WTC11 (cell line): ENCODE measurements at places on chromosomes 13 and 19.
A peak's percentile ranks its signal among the peaks of the same experiment; 100 is the strongest.

DNA sequence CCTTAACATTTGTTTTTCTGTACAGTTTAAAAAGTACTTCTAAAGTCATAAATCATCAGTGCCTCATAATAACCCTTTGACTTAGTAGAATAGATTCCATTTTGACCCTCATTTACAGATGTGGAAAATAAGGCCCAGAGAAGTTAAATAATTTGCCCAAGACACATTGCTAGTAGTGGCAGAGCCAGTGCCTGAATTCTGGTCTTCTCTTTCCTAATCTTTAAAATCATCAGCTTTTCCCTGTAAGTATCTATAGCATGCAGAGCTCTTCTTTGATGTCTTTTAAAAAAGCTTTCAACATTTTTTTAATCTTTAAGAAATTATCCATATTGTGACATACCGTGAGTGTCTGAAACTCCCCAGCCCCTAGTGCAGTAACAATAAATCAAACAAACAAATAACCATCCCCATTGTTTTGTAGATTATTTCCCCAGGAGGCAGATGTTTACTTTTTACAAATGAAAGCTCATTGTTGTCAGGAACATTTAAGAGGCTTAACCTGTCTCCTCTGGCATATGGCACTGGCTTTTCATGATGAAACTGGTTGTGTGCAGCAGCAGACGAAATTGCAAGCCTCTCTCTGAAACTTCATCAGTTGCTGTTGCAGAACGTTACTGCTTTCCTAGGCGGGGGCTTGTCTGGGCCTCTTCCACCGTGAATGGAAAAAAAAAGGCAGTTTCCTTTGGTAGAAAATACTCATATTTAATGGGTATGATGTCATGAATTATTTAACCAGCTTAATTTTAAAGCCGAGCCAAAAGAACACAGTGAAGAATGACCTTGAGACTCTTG, 31.7 kb upstream of the PCDH8 start:
- peak; percentile 26 for DNase-seq

DNA sequence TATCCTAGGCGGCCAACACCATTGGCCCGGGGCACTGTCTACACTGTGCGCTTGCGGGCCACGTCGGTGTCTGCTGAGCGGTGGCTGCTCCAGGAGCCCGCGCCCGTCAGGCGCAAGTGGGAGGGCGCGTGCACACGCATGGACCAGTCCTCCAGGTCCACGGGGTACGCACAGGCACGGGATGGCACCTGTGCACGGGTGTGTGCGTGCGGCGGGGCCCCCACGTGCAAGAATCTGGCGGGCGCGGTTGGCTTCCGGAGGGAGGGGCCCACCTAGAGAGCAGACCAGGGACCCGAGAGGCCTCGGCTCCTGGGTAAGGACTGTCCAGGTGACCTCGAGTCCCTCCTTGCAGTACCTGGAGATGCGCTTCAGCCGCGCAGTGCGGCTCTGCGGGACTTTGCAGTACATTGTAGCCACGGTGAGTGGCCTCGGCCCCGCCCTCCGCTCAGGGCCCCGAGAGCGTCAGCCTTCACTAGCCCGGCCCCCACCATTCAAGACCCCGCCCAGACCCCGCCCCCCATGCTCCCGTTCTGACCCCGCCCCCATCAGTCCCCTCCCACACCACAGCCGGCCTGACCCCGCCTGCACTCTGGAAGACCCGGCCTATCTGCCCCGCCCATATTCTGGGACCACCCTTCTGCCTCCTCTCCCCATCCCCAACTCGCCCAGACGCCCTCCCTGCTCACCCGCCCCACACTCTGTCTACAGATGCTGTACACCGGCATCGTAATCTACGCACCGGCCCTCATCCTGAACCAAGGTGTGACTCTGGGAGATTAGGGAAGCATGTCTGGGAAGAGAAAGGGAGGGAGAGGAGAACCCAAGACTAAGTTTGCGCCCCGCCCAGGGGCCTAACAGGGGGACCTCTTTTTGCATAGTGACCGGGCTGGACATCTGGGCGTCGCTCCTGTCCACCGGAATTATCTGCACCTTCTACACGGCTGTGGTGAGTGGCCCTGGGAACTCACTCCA, 2.3 kb downstream of the SLC5A5 start:
- DNase-seq, result peak; percentile 88

- no peak for DNase-seq
Measured at GRCh38 chr19:56974556-56975207, 134.2 kb upstream of the PEG3 start.

GRCh38 chr13:59754411-59754810, 409.3 kb downstream of the DIAPH3 start:
- no peak for DNase-seq

DNA sequence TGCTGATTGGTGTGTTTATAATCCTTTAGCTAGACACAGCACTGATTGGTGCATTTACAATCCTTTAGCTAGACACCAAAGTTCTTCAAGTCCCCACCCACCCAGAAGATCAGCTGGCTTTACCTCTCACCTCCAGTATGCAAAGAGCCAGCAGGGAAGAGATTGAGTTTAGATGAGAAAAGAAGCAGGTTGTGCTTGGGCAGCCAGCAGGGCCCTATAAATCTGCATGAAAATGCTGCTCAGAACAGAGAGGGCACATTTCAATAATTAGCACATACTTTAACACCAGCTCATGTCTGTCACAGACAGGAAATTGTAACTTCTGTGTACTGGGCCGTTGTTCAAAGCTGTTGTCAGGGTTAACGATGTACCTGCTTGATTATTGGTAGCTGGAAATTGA, 1204.3 kb downstream of the UQCRFS1 start:
- no peak for DNase-seq

DNA sequence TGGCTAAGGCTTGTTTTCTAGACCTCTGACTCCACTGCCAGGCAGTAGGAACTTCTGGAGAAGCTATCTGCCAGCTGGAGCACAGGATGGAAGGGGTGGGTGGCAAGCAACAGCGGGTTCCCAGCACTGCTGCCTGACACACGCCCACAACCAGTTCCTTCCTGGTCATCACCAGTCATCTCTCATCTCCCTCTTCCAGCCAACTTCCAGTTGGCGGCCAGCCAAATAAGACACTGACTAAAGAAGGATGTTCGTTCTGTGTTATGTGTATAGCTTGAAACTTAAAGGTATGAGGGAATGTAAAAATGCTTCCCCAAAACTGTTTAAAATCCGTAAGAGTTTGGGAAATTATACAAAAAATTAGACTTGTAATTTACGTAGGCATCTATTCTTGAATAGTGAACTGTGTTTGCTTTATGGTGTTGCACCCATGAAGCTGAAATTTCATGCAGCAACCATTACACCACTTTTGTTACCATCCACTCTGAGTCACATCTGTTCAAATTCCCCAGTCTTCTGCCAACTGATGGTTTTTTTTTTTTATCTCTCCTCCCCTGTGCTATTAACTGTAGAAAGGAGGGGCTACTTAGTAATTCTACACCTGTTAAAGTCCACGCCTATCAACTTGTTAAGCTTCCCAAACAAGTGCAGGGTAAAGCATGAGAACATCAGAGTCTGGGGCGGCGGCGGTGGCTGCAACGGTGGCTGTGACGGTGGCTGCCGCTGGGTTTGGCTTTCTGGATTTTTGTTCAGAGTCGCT, 86.2 kb upstream of the FRY start:
- DNase-seq, result no peak

DNA sequence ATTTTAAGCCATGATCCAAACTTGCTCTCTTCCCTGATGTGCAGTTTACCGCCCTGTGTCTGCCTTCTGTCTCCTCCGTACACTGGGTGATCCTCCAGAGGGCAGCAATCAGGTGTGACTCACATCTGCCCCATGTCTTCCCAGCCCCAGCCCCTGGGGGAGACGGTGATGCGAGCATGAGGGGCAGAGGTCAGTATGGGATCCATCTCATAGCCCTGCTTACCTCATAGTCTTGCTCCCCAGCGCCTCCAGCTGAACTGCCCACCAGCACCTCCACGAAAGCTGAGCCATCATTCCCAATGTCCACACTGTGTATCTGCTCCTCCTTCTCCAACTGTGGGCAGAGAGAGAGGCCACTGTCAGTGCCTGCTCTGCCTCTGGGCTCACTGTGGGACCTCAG, 14.6 kb downstream of the XRCC1 start:
- DNase-seq, result peak; percentile 23

DNA sequence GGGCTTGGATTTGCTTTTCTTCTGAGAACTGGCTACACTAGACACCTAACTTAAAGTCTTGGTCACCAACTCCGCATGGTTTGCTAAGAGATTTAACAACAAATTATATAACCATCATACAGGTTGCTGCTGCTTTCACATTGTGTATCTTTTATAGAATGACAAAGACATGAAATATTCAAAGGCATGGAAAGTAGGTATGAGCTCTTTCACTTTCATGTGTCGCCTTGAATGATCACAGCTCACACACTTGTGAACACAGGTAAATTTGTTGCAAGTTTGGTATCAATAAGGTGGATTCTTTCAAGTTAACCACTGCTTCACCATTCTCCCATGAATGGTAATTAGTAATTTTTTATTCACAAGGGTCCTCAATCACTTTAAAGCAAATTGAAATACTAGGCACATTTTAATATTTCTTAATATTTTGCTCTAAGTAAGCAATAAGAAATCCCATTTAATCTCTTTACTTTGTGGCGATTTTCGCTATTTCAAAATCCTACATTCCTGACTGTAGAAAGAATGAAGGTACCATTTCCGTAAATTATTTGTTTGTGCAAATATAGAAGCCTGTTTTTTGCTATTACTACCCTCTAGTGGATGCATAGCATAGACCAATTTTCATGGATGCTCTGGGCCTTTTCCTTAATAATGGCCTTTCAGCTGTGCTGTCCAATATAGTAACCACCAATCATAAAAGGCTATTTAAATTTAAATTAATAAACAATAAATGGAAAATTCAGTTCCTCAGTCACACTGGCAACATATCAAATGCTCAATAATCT, 45.5 kb upstream of the FREM2 start:
- no peak for DNase-seq

DNA sequence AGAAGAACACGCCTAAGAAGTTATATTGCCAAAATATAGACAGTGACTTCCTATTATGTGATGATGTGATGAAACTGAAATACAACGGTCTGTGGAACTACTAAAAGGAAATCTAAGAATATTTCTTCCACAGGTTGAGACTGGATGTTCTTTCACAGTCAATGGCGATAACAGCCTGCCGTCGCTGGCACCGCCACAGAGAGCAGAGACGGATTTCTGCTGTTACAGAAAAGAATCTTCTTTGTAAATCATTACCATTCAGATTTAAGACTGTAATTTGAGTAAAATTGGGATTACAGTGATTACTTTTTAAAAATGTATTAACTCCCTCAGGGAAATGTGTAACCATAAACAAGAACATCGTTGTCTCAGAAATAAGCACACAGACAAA, 100.8 kb downstream of the TUBGCP3 start:
- DNase-seq, result no peak

GRCh38 chr19:53772943-53773342, 51.2 kb downstream of the NLRP12 start:
- peak; percentile 78 for DNase-seq

DNA sequence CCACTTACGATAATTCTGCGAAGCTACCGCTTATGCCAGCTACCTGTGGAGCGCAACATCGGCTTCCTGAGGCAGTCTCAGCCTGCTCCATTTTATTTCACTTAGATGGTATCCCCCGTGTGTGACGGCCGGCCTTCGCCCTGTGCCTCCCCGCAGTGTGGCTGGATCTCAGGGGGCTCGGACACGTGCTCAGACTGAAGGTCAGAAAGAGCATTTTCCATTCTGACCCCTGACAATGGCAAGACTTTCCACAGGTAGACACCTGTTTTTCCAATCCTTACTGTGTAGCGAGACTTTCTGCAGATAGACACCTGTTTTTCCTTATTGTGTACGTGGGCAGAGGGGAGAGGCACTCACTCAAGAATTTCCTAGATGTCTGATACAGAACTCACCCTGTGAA, 52.7 kb downstream of the ATP11A start:
- DNase-seq, result no peak

DNA sequence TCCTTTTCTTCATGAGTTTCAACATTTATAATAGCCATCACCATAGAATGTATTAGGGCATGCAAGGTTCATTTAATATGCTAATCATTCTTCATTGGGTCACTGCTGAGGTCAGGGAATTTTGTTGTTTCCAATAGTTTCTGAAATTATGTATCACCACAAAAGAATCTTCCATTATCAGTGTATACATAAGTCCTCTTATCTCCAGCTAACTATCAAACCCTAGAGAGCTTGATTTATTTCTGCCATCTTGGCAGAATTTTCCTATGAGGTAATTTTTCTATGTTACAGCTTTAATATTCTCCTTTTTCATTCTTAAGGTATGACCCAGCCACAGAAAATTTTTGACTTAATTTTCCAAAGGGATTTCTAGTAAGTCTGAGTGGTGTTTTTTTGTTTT, 415.0 kb upstream of the SLITRK1 start:
- no peak for DNase-seq

DNA sequence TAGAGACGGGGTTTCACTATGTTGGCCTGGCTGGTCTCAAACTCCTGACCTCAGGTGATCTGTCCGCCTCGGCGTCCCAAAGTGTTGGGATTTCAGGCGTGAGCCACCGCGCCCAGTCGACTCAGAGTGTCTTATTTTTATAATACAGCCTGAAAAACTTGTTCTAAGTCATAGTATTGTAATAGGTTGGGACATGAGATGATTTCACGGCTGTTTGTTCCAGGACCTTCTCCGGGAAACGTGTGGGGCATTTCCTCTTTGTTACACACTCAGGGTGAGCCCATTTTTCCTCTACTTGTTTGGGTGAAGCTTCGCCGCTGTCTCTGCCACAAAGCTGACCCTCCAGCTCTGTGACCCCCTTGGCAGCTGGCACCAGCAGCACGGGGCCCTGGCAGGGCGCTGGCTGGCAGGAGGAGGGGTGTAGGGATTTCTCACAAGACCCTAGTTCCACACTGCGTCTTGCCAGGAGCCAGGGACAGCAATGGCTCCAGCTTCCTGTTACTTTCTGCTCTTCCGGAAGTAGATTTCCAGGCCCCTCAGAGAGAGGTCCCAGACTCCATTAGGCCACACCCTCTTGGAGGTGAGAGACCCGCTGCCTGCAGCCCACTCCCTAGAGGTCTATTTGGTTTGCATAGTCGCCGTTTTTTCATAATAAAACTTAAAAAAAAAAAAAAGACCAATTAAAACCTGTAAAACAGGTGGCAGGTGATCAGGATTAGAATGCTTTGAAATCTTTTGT, 15.6 kb downstream of the FGF21 start:
- no peak for DNase-seq

DNA sequence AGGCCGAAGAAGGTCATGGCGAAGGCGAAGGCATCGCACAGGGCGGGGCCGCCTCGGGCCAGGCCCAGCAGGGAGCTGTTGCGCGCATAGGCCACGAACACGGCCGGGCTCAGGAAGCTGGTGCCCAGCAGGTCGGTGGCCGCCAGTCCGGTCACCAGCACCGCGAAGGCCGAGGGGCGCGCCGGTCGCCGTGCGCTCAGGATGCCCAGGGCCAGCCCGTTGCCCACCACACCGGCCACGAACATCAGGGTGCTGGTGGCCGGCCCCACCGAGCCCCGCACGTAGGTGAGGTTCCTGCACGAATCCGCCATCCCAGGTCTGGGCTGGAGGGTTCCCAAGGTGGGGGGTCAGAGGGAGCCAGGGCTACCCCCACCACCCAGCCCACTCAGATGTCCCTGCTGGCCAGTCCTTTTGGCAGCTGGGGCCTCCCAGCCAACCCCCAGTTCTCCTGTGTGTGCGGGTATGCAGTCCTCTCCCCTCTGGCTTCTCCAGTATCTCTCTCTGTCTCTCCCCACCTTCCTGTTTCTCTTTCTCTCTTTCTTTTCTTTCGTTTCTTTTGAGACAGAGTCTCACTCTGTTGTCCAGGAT, 880 bp downstream of the PTGIR start:
- no peak for DNase-seq

- DNase-seq, result peak; percentile 39
Measured at GRCh38 chr19:17753976-17754375, 2.7 kb downstream of the FCHO1 start.
